Mucosa of descending colon (tissue), 3 donors: ENCODE measurements at places on chromosomes 5 and 9.

DNA sequence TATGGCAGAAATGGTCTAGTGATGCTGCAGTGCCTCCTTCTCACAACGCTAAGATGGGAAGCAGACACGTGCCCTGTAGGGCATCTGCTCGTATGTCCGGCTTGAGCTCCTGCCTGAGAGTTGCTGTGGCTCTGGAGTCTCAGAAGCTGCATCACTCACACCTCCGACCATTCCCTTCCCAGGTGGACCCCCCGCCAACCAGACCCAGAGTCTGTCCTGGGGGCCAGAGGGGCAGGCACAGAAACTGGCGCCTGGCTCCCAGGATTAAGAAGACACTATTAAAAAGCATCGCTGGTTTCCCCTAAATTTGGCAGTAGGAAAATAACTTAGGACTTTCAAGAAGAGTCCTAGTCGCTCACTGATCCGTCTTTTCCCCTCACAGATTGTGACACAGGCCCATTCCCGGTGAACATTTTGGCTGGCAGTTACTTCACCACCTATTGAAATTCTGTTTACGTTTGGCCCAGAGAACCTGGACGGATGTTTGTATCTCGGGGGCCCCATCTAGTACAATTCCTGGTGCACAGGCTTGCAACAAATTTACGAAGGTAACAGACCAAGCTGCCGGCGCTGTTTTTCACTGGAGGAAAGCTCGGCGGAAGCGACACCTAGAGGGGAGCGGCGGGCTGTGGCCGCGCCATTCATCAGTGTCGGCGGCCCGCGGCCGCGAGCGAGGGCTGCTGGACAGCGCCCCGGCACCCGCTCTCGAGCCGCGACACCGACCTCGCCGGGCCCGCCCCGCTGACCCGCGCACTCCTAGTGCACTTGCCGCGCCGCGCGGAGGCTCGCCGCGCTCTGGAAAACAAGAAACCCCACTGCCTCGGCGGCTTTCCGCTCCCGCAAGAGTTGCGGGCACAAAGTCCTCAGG, 1.6 kb downstream of the FSTL4 start:
- peak; percentile 66 for DNase-seq

DNA sequence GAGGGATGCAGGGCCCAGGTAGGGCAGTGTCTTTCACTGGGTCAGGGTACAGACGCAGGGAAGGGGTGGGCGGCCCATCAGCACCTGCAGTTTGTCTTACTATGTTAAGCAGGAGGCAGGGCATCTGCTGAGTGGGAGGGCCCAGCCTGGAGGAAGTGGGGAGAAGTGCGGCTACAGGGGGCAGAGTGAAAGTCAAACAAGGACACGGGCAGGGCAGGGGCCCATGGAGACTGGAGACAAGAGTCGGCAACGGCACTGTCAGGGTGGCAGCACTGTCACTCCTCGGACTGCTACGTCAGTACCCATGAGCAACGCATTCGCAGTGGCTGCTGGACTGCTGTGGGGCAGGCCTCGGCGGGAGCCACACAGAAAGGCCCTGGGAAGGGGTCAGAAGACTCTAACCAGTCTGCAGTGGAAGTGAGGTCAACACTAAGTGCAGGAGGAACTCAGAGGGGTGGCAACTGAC, 19.7 kb downstream of the CAMSAP1 start:
- peak; percentile 10 for DNase-seq

DNA sequence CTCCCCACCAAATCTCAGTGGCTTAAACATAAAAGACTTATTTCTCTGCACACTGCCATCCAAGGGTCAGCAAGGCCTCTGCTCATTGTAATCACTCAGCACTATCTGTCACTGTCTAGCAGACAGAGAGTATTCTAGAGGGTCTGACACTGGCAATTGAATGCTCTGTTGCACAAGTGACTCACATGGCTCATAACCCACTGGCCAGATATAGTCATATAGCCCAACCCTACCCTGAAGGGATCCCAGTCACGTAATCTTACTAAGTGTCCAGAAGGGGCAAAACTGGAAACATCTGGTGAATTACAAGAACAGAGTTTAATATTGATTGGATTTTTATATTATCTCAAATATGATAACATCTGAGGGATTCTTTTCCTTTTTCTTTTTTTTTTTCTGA, 80.7 kb downstream of the TSSK1B start:
- no peak for DNase-seq

DNA sequence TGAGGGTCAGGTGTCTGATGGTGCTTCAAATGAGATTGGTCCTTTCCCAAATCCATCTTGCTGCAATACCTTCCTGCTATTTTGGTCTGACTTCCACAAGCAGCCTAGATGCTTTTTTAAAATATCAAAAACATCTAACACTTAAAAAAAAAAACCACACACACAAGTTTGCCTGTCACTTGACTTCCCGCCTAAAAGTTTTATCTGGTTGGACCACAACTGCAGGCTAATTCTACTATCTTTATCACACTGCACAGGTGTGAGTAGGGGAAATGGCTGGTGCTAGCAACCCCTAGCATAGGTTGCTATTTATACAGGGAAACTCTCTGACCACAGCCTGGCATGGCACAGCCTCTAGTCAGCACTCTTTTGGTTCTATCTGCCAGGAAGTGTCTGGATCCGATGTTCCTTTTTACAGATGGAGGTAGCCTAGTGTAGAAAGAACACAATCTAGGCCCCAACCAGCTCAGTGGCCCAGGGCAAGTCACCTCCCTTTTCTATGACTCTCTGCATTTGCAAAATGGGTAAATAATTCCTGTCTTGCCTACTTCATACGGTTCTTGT, at the start of gene HEMGN:
TSS of gene HEMGN (minus strand) at position 92 of the 564 bp plus-strand sequence. CDS start at position 56, 36 bp downstream.
- no peak for DNase-seq
